Natural killer cell treated with Interleukin-12 subunit alpha and Interleukin-12 subunit beta and Interleukin-15 and Interleukin-18, amount 100 ng/mL, for 72 hours (primary cell): ENCODE measurements at places on chromosomes 3 and 15. TPM values are rescaled to one million over a fixed set of nuclear protein-coding genes. Genes with fewer than 3 reads are reported as not detected.

The GP5 gene
- total RNA-seq, result 0.24 TPM

The MUSTN1 gene
- 1.3 TPM for total RNA-seq

- no peak for DNase-seq
- no peaks in the 10 kb centered on the region for H3K4me1 ChIP-seq
- H3K36me3 ChIP-seq, result no peaks in the 10 kb centered on the region
Observed at GRCh38 chr3:194998417-194998816, 272.5 kb downstream of the XXYLT1 start.

DNA sequence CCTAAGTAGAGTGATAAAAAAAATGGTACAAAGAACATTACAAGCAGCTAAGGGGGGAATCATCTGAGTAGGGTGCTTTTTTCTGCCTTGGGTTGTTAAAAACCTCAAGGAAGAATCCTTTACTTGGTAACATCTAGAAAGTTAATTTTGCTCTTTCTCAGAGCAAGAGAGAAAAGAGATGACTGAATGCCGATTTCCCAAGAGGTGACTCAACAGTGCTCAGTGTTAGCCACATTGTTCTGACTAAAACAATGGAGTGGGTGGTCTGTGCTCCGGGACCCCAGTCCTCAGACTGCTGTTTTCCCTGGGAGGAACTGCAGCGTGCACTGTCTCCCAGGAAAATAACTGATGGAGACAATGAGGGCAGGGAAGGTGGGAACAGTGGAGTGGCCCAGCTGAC is 41.1 kb upstream of the RASGRP1 start:
- H3K27me3 ChIP-seq, result no peaks in the 10 kb centered on the region
- no peaks in the 10 kb centered on the region for H3K36me3 ChIP-seq
- DNase-seq, result peak; percentile 70
- H3K27ac ChIP-seq, result peak overlapping the region; percentile 83
- peak overlapping the region; percentile 19 for H3K4me3 ChIP-seq

- no peaks in the 10 kb centered on the region for H3K27me3 ChIP-seq
- H3K4me3 ChIP-seq, result no peak overlapping the region
- DNase-seq, result no peak
- H3K4me1 ChIP-seq, result peaks cover 14% of the 10 kb centered on the region
- peaks cover 5% of the 10 kb centered on the region for H3K36me3 ChIP-seq
Observed at GRCh38 chr15:38471974-38472373, 18.0 kb downstream of the FAM98B start.

GRCh38 chr3:66383998-66384745 is 116.7 kb downstream of the LRIG1 start:
- peaks cover 6% of the 10 kb centered on the region for H3K4me1 ChIP-seq
- no peak overlapping the region for H3K4me3 ChIP-seq
